ENCODE measurements at places on chromosomes 1 and 21.
A peak's percentile ranks its signal among the peaks of the same experiment; 100 is the strongest.

DNA sequence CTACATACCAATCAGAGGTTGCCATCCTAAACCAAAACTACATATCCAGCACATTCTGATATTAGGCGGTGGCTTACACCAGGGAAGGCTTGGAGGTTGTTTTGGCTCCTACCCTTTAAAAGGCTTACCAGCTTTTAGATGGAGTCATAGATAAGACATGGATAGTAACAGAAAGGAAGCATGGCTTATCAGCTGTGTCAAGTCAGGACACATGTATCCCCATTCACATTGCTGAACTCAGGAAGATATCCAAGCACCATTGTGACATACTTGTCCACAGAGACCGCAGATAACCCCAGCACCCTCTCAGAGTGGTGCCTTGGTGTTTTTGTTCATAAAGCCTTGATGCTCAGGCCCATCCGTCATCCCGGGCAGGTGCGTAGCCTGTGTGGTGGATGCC is 39.7 kb downstream of the ADARB1 start:
- DNase-seq = no peak

DNA sequence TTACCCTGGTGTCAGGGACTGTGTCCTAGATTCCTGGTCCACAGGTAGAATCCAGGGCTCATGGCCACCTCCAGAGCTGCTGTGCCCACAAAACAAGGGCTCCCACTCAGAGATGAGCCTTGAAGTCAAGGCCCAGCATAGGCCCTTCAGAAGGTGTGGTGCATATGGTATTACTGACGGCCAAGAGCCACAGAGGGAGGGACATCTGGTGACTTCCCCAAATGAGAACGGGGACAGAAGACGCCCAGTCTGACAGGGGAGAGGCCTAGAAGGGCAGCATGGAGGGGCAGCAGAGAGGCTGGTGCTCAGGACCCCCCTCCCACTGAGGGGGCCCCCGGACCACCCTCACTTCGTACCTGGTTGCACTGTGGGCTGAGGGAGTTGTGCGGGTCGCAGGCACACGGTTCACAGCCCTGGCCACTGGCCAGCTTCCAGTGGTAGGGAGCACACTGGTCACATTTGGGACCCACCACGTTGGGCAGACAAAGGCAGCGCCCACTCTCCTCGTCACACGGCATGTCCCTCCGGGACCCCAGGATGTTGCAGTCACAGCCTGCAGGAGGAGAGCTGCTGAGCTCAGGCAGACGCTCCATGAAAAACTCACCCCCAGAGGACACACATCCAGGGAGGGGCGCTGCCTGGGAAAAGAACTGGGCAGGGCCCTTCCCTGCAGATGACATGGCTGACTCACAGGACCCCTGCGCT is 25.0 kb downstream of the LAMB3 start:
- no peak for DNase-seq

DNA sequence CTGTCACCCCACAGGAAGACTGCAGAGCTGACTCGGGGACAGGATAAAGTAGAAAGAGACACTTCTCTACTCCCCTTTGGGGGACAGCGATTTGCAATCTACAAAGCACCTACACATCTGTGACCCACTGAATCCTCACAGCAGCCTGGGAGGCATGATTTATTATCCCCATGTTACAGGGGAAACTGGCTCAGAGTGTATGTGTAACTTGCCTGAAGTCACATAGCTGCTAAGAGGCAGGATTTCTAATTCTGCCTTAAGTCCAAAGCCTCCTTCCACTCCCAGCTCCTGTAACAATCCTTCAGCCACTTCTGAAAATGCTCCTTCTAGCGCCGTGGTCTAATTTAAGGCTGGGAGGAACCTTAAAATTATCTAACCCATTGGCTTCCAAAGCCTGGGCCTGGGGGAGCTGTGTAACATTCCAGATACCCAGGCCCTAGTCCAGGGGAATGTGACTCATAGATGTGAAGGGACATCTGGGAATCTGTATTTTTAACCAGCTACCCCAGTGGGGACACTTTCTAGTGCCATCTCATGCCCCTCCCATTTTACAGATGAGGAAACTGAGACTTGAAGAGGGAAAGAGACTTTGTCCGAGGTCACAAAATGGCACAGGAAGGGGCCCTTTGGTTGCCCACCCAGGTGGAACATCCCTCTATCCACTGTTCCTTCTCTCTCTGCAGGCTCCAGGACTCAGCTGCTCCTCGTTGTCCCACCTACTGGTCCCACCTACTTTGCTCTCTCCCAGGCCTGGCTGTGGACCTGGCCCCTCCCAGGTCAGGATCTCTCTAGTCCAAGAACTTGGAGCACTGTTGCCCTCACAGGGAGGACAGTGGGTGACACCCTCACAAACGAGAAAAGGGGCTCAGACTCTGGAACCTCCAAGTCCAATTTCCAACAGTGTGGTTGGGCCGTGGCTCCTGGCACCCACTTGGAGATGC is 48.9 kb downstream of the AHDC1 start:
- DNase-seq = no peak

GRCh38 chr1:20190256-20191160 is 4.2 kb upstream of the PLA2G2C start:
- DNase-seq = no peak

DNA sequence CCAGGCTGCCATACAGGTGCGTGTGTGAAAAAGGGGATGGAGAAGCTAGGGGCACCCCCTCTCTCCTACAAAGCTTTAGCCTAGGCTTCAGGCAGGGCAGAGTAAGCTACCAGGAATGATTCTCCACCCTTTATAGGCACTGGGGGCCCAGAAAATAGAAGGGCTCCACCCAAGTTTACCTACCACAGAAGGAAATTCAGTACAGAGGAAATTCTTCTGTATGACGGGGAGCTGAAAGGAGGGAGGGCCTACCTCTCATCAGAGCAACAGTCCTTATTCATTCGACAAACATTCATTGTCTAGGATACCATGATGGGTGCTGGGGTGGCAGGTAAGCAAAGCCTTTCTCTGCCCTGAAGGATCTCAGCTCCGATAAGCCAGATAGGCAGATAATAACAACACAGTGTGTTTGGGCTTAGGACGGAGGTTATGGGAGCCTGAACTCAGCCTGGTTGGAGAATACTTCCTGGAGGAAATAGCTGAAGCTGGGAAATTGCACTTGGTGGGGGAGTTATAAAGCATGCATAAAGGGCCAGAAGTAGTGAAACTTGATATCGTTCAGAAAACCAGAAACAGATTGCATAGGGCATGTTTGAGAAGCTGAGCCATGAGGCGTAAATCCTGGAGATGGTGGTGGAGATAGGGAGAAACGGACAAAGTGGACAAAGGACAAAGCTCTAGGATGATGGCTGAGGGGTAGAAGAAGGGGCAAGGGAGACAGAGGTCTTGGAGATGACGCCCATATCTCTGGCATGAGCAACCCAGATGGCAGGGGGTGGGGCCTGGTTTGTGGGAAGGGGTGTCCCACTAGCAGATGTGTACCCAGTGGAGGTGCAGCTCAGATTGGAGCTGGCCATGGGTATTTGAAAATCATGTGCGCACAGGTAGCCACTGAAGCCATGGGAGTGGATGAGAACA is 5.3 kb upstream of the P3R3URF start:
- no peak for DNase-seq

DNA sequence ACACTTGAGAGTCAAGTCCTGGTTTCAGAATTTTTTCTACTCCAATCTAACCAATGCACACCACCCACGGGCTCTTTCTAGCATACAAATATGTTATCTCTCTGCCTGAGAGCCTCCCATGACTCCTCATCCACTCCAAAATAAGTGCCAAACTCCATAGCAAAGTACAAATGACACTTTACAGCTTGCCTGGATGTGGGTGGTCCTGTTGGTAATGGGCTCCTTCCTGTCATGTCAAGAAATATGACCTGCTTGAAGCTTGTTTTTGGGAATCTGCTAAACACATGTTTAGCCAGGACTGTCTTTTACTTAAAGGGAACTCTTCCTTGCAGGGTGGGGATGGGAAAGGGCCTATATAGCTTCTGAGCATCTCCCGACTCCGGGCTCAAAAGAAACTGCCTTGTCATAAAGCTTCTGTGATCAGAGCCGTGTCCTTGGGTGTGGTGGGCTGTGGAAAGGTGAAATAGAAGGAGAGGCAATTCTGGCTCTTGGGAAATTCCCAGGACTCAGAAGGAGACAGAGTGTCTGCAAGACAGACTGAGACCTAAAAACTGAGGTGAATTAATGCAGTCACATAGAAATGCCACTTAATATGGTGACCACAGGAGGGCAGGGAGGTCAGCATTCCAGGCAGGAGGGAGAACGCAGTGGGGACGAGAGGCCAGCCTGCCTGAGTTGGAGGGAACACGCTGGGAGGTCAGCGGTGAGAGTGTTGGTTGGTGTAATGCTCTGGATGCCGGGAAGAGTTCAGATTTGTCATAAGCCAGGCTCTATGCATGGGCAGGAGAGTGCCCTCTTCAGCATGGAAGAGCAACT is 6.1 kb upstream of the IGFN1 start:
- no peak for DNase-seq

DNA sequence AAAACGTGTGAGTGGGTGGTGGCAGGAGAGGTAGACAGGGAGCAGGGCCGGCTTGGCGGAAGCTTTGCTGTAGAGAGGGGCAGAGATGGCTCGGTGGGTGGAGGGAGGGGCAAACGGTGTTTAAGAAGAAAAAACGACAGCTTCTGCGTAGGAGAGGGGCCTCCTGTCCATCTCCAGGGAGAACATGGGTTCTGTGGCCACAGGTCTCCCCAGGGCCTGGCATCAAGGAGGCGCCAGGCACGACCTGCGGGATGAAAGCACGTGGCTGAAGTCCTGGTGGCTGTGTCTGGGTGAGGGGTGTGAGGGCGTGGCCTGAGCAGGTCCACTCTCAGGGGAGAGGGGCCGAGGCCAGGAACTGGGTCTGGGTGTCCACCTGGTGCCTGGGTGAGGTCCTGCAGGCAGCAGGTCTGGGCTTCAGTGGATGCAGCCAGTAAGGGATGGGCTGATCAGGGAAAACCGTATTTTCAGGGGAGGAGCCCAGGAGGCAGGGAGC is 940 bp upstream of the PRKCZ start:
- peak; percentile 35 for DNase-seq

DNA sequence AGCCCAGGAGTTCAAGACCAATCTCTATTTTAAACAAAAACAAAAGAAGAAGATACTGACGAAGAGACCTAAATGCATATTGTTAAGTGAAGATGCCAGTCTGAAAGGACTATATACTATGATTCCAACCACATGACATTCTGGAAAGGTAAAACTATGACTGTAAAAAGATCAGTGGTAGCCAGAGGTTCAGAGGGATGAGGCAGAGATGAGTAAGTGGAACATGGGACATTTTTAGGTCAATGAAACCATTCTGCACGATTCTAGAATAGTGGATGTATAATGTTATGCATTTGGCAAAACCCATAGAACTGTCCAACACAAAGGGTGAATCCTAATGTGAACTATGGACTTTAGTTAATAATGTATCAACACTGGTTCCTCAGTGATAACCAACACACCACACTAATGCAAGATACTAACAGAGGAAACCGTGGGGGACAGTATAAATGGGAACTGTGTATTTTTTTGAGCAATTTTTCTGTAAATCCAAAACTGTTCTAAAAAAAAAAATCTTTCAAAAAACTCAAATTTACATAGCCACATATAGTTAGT is 8.2 kb downstream of the RC3H1 start:
- no peak for DNase-seq

DNA sequence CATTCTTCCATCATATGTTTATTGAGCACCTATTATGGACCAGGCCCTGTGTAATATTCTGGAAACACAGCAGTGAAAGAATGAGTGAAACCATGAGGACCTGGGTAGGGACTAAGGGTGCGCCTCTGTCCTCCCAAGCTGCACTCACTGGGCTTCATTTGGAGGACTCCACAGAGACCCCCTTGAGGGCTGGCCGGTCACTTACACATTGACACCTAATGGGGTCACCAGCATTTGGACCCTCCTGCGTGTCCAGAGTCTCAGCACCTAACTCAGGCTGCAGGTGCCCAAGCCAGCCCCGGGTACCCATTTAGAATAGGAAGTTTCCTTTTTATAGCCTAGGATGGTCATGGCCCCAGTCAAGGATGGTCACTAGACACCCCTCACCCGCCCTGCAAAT is 2.8 kb upstream of the FNDC5 start:
- no peak for DNase-seq

DNA sequence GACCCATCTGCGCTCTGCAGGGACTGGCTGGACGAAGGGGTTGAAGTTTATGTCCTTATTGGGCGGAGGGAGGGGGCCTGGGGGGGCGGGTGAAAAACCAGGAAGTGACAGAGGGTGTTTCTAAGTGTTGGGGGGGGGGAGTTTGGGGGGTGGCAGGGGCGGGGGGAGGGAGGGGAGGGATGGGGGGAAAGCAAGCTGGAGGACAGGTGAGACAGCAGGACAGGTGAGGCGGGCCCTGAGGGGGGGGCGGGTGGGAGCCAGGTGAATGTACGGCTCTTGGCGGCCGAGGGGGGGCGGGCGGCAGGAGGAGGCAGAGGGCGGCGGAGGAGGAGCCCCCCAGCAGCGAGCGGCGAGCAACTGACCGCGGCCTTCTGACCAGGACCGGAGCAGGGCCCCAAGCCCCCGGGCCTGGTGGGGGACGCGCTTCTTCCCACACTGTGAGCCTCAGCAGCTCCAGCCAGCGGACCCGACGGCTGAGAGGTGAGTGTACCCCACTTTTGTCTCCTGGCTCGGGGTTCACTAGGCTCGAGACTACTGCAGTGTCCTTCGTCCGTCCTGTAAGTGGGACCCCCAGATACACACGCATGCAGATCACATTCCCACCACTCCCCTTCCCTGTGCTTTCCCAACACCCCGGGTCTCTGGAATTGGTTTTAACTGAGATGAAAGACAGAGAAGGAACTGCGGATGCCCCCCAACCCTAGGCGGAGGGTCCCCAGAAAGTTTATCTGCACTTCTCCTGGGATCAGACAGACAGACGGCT is at the start of gene ZBTB7B:
TSS of gene ZBTB7B (plus strand) at position 339 of the 763 bp plus-strand sequence. CDS start 11,859 bp downstream, outside the sequence.
- DNase-seq = no peak

- DNase-seq = no peak
Observed at GRCh38 chr1:154711416-154711815, 103.4 kb upstream of the ADAR start.

DNA sequence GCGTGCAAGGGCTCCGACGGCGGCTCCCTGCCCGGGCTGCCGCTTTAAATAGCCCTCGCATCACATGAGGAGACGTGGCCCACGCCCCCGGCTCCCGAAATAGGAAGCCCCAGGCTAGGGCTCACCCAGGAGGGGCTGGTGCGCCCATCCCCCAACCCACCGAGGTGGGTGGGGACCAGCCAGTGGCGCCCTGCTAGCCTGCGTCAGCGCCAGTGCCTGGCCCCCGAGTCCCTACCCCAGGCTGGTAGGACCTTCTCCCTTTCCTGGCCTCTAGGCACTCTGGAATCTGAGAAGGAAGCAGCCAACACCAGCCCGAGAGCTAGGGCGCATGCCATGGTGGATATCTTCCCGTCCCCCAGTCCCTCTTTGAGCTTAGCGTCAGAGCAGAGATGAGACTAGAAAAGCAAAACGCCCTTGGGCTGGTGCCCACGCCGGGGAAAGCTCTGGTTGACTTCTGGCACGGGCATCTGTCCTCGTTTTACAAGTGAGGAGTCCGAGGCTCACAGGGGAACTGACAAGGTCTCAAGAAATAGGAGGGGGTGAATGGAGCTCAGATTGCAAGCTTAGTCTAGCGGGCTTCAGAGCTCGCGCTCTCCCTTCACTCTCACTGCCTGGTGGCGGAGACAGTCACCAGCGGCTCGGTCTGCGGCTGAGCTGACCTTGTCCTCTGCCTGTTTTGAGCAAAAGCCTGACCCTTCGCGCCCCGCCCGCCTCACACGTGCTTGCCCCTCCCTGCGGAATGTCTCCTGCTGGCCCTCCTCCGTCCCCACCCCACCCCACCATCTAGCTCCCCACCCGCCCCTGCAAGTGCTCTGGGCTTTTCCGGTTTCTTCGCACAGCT is at the start of gene FABP3:
TSS of gene FABP3 (minus strand) at position 21 of the 841 bp plus-strand sequence. CDS start 62 bp downstream, outside the sequence.
- peak; percentile 78 for DNase-seq

Measured in pancreas (tissue), 10 donors.